CD4-positive, alpha-beta T cell treated with Interferon gamma for 1 hour (primary cell): ENCODE measurements at places on chromosomes 6 and 20.

DNA sequence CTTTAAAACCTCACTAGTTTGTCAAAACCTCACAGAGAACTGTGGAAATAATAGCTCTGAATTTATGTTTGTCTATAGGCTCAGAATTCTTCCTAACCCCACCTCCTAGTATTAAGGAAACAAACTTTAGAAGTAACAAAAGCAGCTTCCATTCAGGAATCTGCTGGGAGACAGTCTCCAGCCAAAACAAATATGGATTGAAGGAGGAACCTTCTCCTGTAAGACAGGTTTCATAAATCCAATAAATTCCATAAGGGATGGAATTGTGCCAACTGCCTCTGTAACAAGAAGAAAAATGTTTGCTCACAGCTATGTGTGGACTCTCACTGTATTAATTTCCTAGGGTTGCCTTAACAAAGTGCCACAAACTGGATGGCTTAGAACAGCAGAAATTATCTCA is 7.5 kb downstream of the SYCP2 start:
- DNase-seq, result no peak

- no peak for DNase-seq
Measured at GRCh38 chr20:36543184-36544133, 2.1 kb downstream of the MYL9 start.

DNA sequence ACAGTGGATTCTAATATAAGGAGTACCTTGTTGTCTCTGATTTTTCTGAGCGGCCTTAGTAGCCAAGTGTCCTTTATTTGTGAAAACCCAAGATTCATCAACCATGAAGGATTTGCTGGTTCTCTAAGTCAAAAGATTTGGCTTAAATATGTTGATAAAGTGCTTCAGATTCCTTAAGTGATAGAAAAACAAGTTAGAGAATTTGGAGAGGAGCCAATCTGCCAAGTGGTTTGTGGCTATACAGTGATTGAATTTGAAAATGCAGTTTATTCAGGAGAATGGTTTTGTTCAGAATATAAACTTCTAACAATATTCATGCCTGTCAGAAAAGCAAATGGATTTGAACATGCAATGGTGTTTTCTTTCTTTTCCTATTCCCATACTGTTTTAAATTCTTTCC is 54.8 kb downstream of the CAP2 start:
- no peak for DNase-seq

- no peak for DNase-seq
Measured at GRCh38 chr6:111986651-111987050, 67.3 kb upstream of the CCN6 start.

- no peak for DNase-seq
Measured at GRCh38 chr6:18464176-18464575, 77.0 kb downstream of the RNF144B start.

GRCh38 chr6:86192123-86192522 is 549.4 kb upstream of the SYNCRIP start:
- DNase-seq, result no peak

- DNase-seq, result no peak
Measured at GRCh38 chr6:157019115-157019641, 242.0 kb downstream of the ARID1B start.

GRCh38 chr20:62918147-62918546 is 8.2 kb downstream of the DIDO1 start:
- no peak for DNase-seq

DNA sequence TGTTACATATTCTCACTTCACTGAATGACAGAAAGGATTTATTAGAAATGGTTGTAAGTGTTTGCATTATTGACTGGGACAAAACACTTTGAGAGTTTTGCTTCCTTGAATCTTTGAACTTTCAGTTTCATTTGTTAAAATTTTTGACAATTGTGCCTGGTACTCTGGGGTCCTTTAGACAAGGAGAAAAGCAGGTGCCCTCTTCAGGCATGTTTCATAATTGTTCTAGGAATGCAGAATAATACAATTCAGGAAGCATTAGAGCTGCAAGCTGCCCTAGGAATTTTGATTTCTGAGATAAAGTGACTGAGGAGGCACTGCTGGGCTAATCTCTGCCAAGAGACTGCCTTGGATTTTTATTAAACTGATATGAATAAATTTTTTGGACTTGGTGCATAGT is 49.7 kb downstream of the TOP1 start:
- no peak for DNase-seq

- DNase-seq, result no peak
Measured at GRCh38 chr6:135850882-135851281, 619 bp upstream of the PDE7B start.

DNA sequence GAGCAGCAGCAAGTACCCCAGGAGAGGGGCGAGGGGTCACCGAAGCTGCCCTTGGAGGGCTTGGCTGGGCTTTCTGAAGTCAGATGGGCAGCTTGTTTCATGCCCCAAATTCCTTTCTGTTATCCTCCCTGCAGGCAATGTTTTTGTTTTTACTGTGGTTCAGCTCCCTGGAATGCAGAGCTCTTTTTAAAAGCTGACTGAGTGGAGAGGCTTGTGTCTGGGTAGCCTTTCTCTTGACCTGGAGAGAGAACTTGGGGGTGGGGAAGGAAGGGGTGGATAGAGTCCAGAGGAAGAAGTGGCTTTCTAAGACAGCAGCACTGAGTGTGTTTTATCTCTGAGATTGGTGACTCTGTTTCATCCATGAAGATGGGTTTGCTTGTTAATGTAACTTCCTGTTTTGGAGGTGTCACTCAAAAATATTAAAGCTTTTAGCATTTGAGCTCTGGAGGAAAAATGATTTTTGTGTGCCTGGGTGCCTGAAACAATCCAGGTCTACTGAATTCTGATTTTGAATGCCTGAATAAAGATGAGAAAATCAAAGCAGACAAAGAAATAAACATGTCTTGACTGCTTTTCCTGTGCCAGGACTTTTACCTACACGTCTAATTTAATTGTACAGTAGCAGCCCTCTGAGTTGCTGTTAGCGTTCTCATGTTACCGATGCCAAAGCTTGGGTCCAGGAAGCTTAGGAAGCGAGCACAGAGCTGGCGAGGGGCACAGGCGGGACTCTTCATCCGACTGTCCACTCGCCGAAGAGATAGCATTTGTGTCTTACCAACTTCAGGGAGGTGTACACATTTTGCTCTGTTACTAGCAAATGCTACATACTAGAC is 78.2 kb upstream of the EEF1E1 start:
- DNase-seq, result no peak

DNA sequence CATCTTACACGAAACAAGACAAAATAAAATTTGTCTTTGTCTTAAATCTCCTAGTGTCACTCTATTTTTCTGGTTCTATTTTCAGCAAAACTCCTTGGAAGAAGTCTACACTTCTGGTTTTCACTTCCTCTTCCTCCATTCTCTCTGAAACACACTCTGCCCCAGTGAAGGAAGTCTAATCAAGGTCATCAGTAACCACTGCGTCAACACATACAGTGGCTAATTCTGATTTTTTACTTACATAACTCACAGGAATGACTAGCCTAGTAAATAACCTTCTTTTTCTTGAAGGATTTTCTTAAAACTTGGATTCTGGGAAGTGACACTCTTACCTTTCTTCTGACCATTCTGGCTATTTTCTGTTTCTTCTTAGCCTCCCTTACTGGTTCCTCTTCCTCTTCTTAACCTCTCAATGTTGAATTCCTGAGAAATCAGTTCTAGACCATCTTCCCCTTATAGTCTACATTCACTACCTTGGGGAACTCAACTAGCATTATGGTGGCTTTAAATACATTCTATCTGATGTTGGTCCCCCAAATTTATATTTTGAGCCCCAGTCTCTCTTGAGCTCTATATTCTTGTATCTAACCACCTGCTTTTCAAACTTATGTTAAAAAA is 37.5 kb downstream of the AIG1 start:
- DNase-seq, result no peak

- DNase-seq, result no peak
Measured at GRCh38 chr6:80531681-80532619, 425.5 kb downstream of the BCKDHB start.
